ENCODE measurements at places on chromosomes 1 and 21. TPM values are rescaled to one million over a fixed set of nuclear protein-coding genes. Genes with fewer than 3 reads are reported as not detected.

- DNase-seq: no peak
Observed at GRCh38 chr21:42515708-42516502, 2.3 kb downstream of the SLC37A1 start.

DNA sequence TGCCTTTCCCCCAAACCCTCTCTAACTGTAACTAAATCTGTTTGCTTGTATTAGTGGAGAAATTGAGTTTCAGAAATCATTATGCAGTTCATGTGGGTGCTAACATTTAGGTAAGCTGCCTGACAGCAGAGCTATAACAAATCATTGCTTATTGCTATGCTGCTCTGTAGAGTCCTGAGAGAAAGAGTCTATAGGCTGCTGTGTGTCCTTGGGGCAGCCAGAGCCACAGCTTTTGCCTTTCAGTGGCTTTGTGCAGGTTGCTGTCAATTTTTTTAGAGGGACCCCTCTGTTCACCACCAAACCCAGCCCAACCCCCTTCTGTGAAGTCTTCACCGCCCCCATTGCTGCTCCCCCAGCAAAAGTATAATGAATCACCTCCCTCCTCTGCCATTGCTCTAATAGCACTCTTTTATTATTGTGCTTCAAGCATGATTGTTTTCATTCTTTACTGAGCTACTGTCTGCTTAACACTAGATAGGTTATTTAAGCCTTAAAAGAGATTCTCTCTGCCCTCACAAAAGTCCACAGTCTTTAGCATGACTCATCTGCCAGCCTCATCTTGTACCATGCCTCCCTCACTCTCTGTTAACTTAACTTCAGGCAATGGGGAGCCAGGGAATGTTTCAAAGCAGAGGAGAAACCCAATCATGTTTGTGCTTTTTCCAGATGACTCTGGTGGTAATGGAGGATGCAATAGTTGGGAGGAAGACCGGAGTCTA, 38.6 kb downstream of the DIRAS3 start:
- no peak for DNase-seq

- DNase-seq: no peak
Observed at GRCh38 chr1:201545851-201546492, 7.0 kb downstream of the NAV1 start.

The SPRR4 gene
- not detected for total RNA-seq

GRCh38 chr1:100832694-100833428, 61.8 kb downstream of the EXTL2 start:
- DNase-seq: no peak

The IGSF3 gene
- 35.6 TPM for total RNA-seq

Measured in uterus (tissue), 4 donors.